ENCODE measurements at places on chromosomes 6 and 20.

DNA sequence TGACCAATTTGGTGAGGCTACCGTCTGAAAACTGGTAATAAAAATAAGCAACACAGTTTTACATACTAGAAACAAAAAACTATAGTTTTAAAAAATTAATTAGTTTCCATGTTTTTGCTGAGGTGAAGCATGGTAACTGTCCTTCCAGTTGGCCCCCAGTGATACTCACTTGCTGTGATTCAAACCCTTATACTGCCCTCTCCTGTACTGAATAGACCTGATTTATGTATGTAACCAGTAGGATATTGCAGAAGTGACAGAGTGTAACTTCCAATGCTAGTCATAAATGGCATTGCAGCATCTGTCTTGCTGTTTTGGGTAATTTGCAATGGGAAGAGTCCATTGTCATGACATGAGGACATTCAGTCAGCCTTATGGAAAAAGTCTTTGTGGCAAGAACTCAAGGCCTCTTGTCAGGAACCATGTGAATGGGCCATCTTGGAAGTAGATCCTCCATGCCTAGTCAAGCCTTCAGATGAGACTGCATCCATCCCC lies 8.9 kb upstream of the CHD6 start:
- DNase-seq = no peak

DNA sequence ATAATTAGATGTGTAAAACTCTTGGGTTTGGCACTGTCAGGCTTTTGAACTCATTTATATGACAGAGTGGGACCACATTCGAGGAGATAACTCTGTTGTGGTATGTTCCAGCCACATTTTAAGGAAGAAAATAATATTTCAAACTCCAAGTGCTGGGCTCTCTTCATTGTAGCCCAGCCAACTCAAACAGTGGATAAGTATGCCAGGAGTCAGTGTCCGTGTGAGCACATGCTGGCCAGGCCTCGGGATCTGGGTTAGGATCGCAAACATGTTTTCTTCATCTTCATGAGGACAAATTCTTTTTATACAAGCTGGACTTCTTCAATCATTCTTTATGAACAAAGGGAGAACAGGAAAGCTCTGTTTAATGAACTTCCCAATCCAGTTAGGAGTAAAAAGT lies 497.5 kb downstream of the MAFB start:
- DNase-seq = no peak

- no peak for DNase-seq
Measured at GRCh38 chr6:135871296-135871695, 19.8 kb downstream of the PDE7B start.

- DNase-seq = no peak
Measured at GRCh38 chr6:72064399-72064975, 178.1 kb downstream of the RIMS1 start.

- no peak for DNase-seq
Measured at GRCh38 chr20:36424314-36424713, 117.0 kb upstream of the MYL9 start.

DNA sequence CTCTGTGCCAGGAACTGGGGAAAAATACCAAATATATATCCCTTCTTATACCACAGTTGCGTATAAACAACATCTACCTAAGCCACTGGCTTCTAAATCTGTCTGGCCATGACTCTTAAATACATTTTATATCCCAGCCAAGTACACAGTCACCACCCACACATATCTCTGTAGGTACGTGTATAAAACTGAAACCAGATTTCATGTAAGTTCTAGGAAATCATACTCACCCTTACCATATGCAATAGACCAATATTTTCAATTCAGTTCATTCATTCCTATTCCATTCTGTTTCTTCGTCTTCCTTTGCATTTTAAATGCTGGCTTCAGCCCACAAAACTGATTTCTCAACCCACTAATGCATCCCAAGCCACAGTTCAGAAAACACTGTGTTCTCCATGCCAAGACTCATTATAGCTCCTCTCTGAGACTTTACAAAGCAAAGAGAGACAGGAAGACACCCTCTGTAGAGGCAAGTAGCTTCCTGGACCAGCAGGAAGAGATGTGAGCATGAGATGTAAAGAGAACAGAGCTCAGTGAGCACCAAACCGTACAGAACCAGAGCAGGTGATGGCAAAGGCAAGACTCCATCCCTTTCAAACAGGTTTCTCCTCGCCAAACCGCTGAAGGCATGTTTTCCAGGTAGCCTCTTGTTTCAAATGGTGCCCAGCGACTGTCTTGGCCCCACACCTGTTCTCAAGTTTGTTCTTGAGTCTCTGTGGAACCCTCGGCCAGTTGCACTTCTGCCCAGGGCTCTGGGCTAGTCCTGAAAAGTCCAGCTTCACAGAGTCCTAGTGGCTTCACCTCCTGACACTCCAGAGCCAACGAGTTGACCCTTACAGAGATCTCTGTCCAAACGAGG lies 18.7 kb downstream of the FAM50B start:
- DNase-seq = no peak

GRCh38 chr6:37182736-37183590 lies 13.0 kb downstream of the PIM1 start:
- no peak for DNase-seq

- DNase-seq = no peak
Measured at GRCh38 chr20:36311141-36311853, 5.2 kb downstream of the DLGAP4 start.

- no peak for DNase-seq
Measured at GRCh38 chr6:111503194-111503593, 20.2 kb upstream of the REV3L start.

DNA sequence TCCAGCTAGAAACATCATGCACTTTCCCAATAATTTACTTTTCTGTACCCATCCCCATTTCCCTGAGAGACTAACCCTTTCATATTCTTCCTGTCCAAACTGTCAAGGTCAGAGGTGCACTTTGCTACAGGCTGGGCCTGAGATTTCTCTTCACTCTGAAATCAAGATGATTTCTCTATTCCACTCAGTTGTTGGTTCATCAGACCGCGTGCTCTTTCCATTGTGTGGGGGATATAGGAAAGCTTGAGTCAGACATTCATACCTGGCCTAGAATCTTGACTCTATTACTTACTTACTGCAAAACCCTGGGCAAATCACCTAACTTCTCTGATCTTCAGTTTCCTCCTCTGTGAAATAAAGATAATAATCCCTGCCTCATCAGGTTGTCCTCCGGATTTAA lies 4.7 kb upstream of the ZDHHC14 start:
- no peak for DNase-seq

DNA sequence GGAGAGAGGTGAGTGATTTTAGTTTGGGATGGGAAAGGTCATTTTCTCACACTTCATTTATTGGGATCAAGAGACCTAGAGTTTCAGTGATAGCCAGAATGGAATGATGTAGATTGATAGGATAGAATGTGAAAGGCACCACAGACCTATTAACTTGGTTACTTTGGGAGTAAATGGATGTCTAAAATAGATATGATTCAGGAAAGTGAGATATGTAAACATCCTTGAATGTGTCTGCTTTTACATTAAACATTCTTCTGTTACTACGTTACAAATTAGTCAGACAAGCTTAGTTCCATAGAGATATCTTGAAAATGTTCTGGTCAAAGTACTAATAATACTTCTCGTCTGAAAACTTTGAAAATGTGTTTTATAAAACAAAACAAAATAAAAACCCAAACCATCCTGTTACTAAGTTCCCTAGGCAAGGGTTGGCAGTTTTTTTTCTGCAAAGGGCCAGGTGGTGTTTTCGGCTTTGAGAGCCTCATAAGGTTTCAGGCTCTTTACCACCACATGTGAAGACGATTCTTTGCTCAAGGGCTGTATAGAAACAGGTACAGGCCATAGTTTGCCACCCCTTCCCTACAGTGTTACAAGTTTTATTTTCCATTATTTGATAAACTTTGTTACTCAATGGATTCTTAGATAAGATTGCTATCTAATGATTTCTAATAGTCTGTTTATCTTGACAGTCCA lies 3.4 kb downstream of the CYB5R4 start:
- DNase-seq = no peak

DNA sequence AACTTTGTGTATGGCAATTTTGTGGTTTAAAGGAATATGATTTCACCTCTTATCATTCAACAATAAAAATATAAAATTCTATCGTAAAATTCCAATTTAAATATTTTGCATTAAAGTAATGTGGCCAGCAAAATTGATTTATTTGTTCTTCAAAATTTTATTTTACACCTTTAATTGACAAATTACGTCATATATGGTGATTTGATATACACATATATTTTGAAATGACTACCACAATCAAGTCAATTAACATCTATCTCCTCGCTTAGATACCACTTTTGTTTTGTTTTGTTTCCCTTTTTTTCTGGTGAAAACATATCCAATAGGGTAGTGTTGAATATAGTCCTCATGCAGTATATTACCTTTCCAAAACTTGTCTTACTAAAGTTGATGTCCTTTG lies 467.6 kb upstream of the HS3ST5 start:
- no peak for DNase-seq

GRCh38 chr6:3133515-3133914 lies 15.0 kb downstream of the BPHL start:
- no peak for DNase-seq

- DNase-seq = no peak
Measured at GRCh38 chr6:80543598-80544222, 437.2 kb downstream of the BCKDHB start.

GRCh38 chr6:50935442-50935841 lies 116.8 kb downstream of the TFAP2B start:
- DNase-seq = no peak

GRCh38 chr6:76682842-76683241 lies 610.4 kb upstream of the IMPG1 start:
- no peak for DNase-seq

DNA sequence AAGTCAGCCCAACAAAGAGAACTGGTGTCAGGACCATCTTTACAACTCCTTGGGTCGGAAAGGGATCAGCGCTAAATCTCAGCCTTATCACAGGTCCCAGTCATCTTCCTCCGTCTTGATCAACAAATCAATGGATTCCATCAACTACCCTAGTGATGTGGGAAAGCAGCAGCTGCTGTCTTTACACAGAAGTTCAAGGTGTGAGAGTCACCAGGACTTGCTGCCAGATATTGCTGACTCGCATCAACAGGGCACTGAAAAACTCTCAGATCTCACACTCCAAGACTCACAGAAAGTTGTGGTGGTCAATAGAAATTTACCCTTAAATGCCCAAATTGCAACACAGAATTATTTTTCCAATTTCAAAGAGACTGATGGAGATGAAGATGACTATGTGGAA lies 25.3 kb upstream of the MTHFD1L start:
- DNase-seq = no peak

- DNase-seq = no peak
Measured at GRCh38 chr6:52739627-52740026, 23.6 kb downstream of the GSTA2 start.

DNA sequence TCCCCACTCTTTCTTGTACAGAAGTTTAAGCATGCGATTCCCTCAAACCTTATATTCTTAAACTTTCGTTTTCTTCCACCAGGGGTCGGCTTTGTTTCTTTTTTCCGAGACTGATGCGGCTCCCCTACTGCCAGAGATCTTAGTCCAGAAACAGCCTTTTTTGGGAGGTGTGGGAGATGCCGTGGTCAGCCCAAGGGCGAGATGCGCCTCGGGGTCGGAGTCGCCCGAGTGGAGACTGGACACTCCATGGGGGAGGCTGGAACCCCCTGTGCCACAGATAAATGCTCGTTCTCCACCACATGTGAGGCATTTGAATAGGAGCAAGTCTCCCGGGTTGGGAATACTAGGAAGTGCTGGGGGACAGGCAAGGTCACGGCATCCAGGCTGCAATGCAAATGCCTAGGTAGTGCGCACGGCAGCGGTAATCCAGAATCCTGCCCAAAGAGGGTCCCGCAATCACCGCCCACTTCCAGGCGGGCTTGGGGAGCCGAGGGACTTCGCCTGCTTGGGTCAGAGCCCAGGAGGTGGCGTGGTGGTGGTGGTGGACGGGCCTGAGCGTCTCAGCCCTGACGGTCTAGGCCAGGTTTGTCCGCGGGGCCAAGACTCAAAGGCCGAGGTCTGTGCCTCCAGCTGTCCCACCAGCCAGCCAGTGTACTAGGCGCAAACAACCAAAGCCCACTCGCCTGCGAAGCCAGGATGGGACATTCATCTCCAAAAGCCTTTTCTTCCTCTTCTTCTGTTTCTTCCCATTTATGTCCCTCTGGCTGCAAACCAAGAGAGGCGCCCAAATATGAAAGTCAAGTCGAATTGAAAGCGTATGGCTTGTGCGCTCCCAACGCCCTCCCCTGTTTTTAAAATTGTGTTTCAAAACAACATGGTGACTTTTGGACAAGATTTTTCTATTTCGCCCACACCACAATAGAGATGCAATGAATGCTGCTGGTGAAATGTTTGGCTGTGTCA lies 39.3 kb upstream of the OSTM1 start:
- DNase-seq = no peak

DNA sequence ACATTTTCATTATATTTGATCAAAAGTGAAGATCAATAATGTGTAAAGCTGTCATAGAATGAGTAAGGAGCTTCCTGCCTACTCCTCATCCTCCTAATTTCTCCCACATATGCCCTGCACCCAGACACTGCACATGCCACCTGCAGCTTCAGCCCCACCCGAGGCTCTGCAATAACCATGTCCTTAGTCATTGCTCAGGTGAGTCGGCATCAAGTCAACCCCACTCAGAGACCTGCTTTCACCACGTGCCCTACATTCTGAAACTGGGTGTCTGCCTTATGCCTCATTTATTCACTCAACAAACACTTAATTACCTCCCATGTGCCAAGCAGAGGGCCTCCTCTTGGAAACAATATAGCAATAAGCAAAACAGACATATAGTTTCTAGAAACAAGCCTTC lies 15.4 kb upstream of the TNFAIP3 start:
- DNase-seq = no peak

DNA sequence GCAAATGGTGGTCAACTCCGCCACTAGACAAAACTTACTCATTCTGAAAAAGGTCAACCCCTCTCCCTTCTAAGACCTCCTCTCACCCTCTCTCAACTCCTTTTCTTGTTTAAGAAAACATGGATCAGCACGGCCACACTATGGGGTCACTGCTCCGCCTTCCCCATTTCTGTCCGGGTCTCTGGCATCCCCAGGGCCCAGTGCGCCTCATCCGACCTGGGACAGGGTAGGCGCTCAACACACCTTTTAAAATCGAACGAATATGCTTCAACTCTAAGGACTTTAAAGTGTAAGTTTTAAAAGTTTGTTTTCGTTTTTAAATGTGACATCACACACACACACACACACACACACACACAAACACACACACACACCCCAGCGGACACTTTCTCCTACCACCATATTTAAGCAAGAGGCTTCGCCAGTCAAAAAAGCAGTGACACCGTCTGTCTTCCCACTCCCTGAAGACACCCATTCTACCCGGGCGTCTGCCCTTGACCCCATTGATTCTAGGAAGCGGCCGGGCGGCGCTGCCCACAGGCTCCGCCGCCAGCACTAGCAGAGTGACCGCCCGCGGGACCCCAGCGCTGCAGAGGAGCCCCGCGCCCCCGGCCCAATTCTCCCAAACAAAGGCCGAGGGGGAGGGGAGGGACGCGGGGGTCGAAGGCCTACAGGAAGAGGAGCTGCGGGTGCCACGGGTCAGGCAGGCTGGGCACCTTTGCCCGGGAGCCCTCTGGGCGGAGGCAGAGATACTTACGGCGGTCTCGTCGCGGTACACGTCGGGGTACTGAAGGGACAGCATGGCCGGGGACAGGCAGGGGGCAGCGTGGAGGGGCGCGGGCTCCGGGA lies 568 bp downstream of the PREP start:
- DNase-seq = peak; percentile 2

GRCh38 chr6:52739134-52739533 lies 24.1 kb downstream of the GSTA2 start:
- DNase-seq = no peak
